ENCODE measurements at places on chromosomes 7 and 10.
A peak's percentile ranks its signal among the peaks of the same experiment; 100 is the strongest.

- no peak for DNase-seq
These were observed 84.5 kb upstream of the DUSP5 start for GRCh38 chr10:110413049-110413783.

DNA sequence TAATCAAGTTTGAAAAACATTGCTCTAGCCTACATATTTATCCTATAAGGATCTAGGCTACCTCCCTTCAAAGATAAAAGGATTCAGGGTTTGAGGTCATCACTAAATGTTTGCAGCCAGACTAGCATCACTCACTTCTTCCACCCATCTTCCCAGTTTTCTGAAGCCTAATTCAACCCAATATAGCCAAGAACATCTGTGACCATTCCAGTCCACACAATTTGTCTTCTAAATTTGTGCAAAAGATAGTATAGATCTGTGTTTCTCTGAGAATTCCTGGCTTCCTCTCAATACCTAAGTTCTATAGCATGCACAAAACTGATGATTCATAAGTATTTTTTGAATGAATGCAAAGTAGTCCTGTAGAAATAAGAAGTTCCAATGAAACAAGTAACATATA is 103.0 kb upstream of the CDK1 start:
- no peak for DNase-seq

- DNase-seq, result no peak
These were observed 36.9 kb upstream of the NPFFR1 start for GRCh38 chr10:70320751-70321150.

GRCh38 chr10:101830322-101831168 is 12.3 kb upstream of the OGA start:
- DNase-seq, result peak; percentile 90

- no peak for DNase-seq
These were observed 50.0 kb upstream of the WIPI2 start for GRCh38 chr7:5139998-5140397.

- no peak for DNase-seq
These were observed 228.9 kb upstream of the PITRM1 start for GRCh38 chr10:3401491-3401938.

- no peak for DNase-seq
These were observed 176.0 kb downstream of the KMT2E start for GRCh38 chr7:105189859-105190492.

DNA sequence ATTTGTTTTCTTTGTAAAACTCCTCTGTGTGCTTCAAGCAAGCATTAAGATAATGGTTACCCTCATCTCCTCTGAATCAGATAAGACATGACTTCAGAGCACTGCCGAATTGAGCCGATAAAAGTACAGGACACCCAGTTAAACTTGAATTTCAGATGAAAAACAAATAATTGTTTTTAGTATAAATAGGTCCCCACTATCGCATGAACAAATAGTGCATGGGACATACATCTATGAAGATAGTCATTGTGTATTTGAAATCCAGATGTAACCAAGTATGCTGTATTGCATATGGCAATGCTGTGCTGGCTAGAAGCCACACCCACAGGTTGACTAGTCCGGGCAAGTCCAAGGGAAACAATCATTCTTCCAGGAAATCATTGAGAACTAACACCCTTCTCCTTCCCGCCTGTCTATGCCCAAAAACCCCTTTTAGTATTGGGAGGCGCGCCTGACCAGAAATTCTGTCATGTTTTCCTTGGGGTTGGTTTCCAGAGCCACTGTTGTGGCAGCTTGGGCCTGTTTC is 12.6 kb upstream of the FGFR2 start:
- no peak for DNase-seq

- DNase-seq, result no peak
These were observed 28.6 kb upstream of the ST7 start for GRCh38 chr7:116924741-116925140.

DNA sequence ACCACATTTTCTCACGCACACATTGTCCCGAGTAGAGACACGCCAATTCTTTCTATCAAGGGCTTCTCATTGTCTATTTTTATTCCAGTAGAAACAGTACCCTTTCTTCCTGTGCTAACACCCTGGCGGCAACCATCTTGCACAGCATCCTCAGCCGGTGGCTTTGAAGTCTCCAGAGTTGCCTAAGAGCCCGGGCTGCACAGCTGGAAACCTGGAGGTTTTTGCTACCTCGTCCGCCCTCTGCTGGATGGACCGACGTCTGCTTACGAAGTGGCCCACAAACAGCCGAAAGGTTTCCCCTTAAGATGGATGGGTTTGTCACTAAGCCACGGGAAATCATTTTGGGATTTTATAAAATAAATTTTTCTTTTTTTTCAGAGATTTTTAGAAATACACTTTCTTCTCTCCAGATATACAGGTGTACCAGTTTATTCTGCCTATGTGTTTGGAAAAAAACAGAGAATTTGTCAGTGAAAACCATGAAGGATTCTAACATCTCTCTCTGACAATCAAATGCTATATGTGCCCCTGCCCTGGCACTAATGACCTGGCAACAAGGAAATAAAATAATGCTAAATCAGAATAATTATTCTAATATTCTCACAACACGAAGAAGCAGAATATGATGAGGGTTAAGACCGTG is 81.8 kb upstream of the FAM204A start:
- DNase-seq, result peak; percentile 24

- no peak for DNase-seq
These were observed 3.3 kb upstream of the OPN4 start for GRCh38 chr10:86651021-86651471.

- DNase-seq, result no peak
These were observed 2.6 kb upstream of the OPN4 start for GRCh38 chr10:86651631-86652331.

DNA sequence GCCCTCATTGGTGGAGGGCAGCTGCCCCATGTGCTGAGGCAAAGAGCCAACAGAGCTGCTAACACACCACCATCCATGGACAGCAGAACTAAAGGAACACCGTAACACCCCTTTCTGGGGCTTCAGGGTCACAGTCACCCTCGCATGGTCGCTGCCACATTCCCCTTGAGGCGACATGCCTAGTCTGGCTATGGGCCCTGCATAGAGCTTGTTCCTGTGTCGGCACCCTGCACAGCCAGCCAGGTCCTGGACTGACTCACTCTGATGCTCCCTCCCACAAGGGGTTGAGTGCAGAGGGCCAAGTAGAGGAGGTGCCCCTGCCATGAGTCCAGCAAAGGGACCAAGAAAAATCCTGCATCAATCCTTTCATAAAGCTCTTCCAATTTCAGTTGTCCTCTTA is 77.8 kb downstream of the GNAT3 start:
- no peak for DNase-seq

- no peak for DNase-seq
These were observed 519.7 kb downstream of the LRMDA start for GRCh38 chr10:75950997-75951589.

DNA sequence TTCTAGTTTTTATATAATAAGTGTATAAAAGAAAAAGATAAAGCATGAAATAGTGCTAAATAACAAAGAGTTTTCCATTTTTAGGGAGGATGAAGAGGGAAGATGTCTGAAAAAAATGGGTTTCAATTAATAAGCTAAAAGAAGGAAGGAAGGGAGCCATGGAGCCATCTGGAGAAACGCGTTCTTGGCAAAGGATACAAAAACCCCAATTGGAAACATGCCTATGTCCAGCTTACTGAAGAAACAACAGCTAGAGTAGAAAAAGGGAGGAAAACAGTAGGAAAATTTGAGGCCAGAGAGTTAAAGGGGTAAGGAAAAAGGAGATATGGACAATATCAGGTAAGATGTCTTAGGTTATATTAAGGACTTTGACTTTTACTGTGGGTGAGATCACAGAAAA is 416.2 kb upstream of the GHITM start:
- no peak for DNase-seq

DNA sequence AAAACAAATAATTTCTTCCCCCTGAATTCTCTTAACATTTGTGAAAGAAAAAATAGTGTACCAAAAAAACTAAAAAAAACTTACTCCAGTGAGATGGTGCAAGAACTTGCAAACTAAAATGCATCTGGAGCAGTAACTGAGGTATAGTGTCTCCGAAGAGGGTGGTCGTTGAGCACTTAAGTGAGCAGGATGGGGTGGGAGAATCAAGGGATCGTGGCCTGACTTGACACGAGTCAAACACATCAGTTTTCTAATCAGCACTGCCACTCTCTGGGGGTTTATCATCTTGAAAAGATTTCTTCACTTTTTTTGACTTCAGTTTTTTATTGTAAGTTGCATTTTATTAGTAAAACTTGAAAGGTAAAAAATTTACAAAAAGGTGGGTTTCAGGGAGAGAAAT is 2.5 kb downstream of the ZNF273 start:
- no peak for DNase-seq

GRCh38 chr7:116753130-116753529 is 81.1 kb downstream of the MET start:
- no peak for DNase-seq

GRCh38 chr10:34565934-34566333 is 249.2 kb downstream of the PARD3 start:
- no peak for DNase-seq

- DNase-seq, result no peak
These were observed 1068.9 kb downstream of the NXPH1 start for GRCh38 chr7:9502269-9502668.

GRCh38 chr7:8149222-8149621 is 112.7 kb downstream of the ICA1 start:
- no peak for DNase-seq

DNA sequence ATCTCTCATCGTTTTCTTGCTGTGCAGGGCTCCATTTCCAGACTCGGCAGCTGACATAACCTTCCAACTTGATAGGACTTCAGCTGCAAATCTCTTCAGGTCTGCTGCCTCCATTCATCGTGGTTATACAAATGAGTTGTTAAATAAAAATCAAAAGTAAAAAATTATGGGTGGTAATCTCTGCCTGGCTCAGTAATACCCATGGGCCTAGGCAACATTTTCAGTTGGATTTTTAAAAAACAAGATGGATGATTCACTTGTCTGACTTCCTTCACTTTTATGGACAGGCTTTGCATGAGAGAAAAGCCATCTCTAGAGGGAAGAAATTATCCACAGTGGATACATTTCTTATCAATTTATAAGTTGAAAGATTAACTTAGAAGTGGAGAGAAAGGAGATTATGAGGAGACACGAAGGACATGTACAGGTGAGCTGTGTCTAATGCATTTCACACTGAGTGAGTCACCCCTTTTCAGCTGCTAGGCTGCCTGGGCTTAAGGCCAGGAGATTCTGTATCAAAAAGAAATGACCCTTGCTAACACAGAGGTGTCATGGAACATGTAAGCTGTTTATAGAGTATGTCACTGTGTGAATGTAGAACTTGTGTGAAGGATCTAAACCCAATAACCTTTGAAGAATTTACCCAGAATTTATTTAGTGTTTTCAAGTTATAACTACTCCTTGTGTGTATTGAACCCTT is 495.1 kb downstream of the AUTS2 start:
- no peak for DNase-seq

DNA sequence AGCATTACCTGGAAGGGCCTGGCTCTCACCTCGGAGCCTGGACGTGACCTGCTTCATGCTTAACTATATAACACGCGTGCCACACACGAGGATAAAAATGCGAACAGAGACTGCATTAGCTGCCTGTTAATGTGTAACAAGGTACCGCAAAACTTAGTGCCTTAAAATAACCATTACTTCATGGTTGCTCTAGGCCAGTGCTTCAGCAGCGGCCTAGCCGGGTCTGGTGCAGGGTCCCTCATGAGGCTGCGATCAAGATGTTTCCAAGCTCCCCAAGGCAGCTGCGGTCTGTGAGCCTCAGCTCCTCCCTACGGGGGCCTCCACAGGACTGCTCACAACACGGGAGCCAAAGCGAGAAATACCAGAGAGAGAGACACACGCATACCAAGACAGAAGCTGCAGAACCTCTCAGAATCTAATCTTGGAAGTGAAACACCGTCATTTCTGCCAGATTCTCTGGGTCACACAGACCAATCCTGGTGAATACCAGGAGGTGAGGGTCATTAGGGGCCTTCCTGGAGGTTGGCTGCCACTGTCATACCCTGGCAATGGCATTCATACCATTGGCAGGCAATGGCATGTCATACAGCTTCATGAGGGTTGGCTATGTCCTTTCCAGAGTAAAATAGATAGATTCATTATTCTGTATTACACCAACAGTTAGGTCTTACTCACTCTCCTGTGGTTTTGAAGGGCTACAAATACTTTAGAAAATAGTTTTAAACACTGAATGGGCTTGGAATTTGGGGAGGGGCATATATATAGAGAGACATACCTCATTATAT is 94.5 kb downstream of the HIPK2 start:
- no peak for DNase-seq

DNA sequence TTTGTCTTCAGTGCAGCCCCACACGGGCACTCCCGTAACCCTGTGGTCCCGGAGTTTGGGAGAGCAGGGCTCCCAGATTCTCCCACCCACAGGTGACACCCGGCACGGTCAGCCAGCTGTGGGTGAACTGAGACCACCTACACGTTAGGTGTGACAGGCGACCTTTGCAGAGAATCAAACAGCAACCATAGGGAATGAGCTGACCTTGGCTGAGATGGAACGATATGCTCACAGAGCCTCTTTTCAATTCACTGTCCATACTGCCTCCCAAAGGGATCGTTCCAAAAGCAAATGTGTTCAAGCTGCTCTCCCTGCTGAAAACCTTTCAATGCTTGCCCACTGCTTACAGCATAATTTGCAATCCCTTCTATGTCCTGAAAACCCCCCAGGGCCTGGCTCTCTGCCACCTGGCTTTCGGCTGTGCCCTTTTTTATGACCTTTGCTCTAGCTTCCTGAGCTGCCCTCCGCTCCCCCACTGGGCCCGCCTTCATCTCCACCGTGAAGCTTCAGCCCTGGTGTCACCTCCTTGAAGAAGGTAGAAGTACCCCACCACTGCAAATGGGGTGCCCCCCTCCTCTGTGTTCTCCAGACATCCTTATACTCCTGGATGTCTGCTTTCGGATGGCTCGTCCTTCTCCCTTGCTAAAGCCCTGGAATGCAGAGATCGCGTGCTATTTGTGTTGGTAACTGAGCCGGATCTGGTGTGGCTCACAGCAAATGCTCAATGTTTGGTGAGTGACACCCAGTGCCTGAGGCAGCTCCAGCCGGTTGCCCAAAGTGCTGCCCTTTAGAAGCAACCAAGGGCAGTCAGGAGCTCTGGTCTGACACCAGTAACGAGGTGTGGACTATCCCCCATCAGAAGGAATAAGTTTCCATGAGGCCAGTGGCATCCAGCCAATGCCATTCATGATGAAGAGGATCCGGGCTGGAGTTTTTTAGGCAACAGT is 90.4 kb downstream of the KIAA1549 start:
- DNase-seq, result no peak

DNA sequence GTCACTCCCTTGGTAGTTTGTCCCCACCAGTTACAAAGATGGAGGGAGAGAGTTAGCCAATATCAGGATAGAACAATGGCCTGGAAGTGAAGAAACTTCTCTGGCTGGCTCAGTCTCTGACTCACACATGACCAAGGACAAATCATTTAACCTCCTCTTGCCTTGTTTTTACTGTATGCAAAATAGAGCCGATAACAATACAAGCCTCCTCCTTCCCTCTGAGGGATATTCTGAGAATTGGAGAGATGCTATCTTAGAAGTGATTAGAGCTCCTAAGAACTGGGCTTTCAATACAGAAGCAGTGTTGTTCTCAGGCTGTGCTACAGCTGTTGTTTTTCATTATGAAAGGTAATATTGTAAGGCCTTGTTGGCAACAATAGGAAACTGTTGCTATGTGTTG is 87.7 kb upstream of the EGR2 start:
- DNase-seq, result no peak

Data from central memory CD8-positive, alpha-beta T cell (primary cell).